ENCODE measurements at places on chromosomes 1 and 21. TPM values are rescaled to one million over a fixed set of nuclear protein-coding genes. Genes with fewer than 3 reads are reported as not detected.

GRCh38 chr21:26964170-26964778, 2.6 kb downstream of the ADAMTS5 start:
- DNase-seq = no peak

- no peak for DNase-seq
Measured at GRCh38 chr1:176159993-176160392, 47.1 kb downstream of the COP1 start.

GRCh38 chr1:18814425-18814824, 45.0 kb downstream of the TAS1R2 start:
- DNase-seq = no peak

GRCh38 chr21:29697555-29698193, 242.1 kb downstream of the GRIK1 start:
- no peak for DNase-seq

- peak; percentile 45 for DNase-seq
Measured at GRCh38 chr1:45895406-45895805, 92.0 kb downstream of the MAST2 start.

- no peak for DNase-seq
Measured at GRCh38 chr1:36675106-36675505, 192.4 kb upstream of the CSF3R start.

GRCh38 chr1:11842154-11843041, 5.2 kb downstream of the NPPA start:
- DNase-seq = no peak

- DNase-seq = peak; percentile 25
Measured at GRCh38 chr1:212070720-212071302, 35.3 kb downstream of the DTL start.

GRCh38 chr1:40844887-40845878, 17.0 kb downstream of the CITED4 start:
- no peak for DNase-seq

DNA sequence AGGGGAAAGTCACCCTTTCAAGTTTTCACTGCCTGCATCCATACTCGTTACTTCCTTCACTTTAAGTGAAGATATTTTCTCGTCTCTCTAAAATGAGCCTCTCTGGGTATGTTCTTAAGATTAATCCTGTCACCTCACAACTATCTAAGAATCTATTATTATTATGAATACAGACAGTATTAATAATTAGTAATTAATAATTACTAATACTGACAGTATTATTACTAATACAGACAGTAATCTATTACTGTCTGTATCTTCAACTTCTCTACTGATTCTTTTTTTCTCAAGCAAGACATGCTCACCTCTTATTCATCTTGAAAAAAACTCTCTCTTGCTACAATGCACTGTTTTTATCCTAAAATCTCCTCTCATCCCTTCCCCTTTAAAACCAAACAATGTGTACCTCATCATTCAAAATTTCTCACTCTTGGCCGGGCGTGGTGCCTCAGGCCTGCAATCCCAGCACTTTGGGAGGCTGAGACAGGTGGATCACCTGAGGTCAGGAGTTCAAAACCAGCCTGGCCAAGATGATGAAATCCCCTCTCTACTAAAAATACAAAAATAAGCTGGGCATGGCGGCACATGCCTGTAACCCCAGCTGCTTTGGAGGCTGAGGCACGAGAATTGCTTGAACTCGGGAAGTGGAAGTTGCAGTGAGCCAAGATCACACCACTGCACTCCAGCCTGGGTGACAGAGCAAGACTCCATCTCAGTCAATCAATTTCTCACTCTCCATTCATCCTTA, 7.8 kb downstream of the NRDC start:
- DNase-seq = peak; percentile 7

GRCh38 chr21:44521928-44522752, 17.9 kb downstream of the KRTAP10-1 start:
- no peak for DNase-seq

DNA sequence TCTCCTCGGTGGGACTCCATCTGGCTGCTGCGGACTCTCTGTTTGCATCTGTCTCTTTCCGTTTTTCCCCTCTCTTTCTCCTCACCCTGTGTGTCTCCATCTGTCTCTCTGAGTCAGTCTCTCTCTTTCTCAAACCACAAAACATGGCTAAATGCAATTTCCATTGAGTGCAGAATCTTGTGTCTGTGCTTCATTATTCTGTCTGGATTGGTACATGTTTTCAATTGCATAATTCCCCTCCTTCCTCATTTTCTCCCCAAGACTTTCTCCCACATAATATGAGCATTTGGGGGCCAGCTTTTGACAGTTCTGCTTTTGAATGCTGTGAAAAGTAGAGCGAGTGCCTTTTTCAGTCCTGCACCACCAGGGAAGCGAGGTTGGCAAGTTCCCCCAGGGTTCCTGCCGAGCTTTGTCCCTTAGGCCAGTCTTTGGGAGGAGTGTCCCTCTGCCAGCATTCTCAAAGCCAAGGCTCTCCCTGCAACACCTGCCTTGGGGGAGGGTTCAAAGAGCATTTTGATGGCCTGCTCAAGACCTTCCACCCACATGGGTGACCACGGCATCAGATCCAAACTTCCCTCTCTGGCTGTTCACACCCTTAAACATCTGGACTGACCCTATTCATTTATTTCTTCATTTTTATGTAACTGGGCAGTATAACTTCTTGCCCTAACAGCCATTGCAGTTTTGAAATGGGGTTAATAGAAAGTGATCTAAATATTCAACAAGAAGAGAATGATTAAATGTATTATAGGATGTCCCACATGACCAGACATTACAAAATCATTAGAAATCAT, 32.8 kb upstream of the SCMH1 start:
- DNase-seq = no peak

DNA sequence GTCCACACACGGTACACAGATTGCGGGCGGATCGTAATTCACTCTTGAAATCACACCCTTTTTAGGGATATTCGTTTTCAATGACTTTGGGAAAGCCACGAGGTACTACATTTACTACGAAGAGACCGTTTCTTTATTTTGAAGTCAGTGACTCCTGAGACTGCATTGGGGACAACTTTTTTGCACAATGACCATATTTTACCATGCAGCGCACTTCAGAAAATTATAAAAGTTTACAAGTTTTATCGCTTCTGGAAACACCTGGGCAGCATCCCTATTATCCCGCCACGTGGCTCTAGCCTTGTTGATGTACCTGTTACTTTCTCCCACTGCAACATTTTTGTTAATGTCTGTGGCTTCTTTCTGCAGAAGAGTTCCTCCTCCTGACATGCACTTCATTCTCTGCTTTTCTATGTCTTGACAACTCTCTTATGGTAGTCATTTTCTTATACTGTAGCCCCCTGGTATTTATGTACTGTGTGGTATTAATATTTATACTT, 1.3 kb upstream of the AKT3 start:
- no peak for DNase-seq

DNA sequence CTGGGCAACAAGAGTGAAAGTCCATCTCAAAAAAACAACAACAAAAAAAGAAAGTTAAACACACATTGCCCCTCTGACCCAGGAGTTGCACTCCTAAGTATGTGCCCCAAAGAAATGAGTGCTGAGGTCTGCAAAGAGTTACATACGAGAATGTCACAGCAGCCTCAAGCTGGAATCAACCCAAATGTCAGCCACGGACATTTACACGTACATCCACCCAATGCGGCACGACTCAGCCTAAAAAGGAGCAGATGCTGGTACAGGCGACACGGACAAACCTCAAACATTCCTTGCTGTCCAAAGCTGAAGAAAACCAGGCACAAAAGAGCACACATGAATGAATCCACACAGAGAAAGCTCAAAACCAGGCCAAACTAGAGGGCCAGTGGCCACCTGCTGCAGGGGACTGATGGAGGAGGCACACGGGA, 46.8 kb upstream of the ECE1 start:
- no peak for DNase-seq

DNA sequence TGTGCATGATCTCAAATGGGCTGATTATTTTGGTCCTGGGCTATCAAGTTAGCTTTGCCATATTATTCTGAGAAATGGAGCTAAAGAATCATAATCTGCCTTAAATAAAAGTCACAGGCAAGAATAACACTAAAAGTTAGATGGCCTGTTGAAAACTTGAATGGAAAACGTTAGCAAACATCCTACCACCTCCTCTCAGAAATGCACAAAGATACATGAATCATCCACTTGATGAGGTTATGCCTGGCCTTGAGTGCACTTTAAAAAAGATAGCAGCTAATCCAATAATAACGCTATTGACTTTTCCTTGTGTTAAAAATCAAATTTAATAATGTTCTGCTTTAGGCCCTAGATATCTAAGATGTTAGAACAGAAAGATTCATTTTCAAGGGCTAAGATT, 108.0 kb downstream of the KCNJ6 start:
- DNase-seq = no peak

RBM11 gene
- 2.0 TPM for total RNA-seq

MMEL1 gene
- total RNA-seq = not detected

CELA2B gene
- total RNA-seq = not detected
